ENCODE measurements at places on chromosomes 5 and 9.
A peak's percentile ranks its signal among the peaks of the same experiment; 100 is the strongest.

- no peak for DNase-seq
Measured at GRCh38 chr5:142829801-142830220, 59.6 kb downstream of the ARHGAP26 start.

DNA sequence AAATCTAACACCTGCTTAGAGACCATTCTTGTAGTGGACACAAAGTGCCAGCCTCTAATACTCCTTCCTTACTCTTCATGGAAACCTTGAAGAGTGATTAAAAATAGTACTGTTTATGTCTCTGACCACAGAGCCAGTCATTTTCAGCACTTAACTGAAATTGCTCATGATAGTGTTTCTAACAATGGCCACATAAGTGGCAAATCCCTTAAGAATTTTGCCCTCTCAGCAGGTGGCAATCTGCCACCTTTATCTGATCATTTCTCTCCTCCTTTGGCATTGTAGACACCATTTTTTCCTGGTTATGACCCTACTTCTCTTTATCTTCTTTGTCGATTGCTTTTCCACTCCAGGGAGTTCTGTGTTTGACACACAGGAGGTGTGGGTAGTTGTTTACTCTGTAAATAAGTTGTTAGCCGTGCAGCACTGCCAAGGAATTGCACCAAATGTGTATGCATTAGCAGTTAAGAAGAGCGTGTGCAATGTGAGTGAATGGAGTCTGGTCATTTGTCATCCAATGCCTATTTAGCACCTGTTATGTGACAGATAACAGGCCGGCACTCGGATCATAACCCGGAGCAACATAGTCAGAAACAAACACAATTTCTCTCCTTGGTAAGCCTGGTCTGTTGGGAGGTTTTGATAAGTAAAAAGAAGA is 36.8 kb upstream of the STARD4 start:
- peak; percentile 19 for DNase-seq

GRCh38 chr5:169945831-169946261 is 34.4 kb downstream of the INSYN2B start:
- DNase-seq, result no peak

- DNase-seq, result no peak
Measured at GRCh38 chr9:125541840-125542243, 165.2 kb downstream of the MAPKAP1 start.

GRCh38 chr9:113654605-113655428 is 191.3 kb downstream of the RGS3 start:
- DNase-seq, result peak; percentile 49

GRCh38 chr9:117403848-117404247 is 11.0 kb downstream of the ASTN2 start:
- no peak for DNase-seq

GRCh38 chr5:135032999-135033861 is 798 bp downstream of the PITX1 start:
- peak; percentile 42 for DNase-seq

GRCh38 chr5:109053995-109054417 is 306.3 kb downstream of the FER start:
- DNase-seq, result no peak

GRCh38 chr5:140362875-140363630 is 3.1 kb downstream of the SLC4A9 start:
- peak; percentile 89 for DNase-seq

- DNase-seq, result peak; percentile 86
Measured at GRCh38 chr5:113330533-113331208, 104.1 kb downstream of the TSSK1B start.

GRCh38 chr9:33250458-33250995 is 10.6 kb downstream of the SPINK4 start:
- DNase-seq, result no peak

DNA sequence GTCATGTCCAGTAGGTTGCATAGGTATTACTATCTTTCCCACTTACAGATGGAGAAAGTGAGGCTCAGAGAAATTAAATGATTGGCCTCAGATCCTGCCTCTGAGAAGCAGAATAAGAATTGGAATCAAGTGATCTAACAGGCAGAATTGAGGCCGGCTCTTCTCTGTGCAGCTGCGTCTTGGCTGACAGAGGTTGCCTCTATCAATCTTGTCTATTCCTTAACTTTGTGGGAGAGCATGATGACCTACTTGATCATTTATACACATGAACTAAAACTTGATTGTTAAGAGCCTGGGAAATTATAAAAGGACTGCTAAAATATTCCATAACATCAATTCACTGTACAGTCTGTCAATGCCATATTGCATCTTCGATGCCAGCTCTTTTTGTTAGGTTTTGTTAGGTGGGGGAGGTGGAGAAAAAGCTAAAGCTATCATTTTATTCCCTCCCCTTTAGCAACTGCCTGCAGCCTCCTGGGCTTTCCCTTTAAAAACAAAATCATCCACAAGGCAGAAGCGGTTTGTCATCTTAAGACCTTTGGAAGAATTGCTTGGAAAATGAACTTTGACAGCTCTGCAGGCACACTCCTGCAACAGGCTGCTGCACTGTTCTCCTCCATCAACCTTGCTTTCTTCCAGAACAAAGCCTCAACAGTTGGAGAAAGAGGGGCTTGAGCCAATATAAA is 247.4 kb downstream of the SMARCA2 start:
- no peak for DNase-seq

DNA sequence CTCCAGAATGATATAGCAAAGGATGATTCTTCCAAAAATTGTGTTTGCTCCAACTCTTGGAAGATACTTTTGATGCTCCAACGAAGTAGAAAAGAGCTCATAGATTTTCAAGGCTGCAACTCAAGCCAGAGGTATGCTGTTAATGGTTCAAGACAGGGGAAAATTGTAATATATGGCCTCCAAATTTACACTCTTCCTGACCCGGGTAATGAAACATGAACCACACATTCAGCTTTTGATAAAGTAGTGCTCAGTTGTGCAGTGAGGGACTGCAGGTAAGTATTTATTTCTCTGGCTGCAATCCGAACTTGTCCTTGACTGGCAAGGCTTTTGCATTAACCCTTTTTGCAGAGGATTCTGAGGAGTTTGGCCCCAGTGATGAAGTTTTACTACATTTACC is 446.4 kb downstream of the RASEF start:
- no peak for DNase-seq

- DNase-seq, result no peak
Measured at GRCh38 chr5:27093279-27093678, 54.9 kb upstream of the CDH9 start.

GRCh38 chr5:83742089-83742488 is 21.4 kb upstream of the HAPLN1 start:
- no peak for DNase-seq

GRCh38 chr5:98193921-98194760 is 579.3 kb upstream of the RGMB start:
- no peak for DNase-seq

Data from right lobe of liver (tissue), 6 donors.